ENCODE measurements at places on chromosomes 6 and 20.

DNA sequence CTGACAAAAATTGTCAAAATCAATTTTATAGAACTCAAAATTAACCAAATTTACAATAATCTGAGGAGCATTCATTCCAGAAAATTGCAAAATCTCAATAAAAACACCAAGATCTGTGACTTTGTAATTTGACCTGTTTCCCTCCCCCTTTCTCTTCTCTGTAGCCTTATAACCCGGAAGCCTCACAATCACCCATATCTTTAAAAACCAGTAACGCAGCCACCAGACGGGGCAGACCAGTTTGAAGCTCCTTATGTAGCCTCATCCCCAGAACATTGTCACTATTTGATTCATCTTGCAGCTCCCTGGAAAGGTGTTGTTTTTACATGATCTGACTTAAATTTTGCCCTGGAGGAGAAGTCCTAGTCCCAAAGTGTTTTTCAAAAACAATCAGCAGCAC, 27.5 kb upstream of the TGM6 start:
- DNase-seq = no peak

DNA sequence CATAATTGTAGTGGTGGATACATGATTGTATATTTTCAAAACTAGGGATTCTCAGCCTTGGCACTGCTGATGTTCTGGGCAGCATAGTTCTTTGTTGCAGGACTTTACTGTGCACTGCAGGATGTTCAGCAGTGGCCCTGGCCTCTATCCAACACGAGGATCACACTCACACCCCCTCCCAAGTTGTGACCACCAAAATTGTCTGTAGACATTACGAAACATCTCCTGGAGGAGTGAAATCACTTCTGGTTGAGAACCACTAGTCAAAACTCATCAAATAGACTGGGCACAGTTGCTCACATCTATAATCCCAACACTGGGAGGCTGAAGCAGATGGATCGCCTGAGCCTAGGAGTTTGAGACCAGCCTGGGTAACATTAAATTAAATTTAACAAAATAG, 123.1 kb upstream of the CDYL start:
- DNase-seq = no peak

DNA sequence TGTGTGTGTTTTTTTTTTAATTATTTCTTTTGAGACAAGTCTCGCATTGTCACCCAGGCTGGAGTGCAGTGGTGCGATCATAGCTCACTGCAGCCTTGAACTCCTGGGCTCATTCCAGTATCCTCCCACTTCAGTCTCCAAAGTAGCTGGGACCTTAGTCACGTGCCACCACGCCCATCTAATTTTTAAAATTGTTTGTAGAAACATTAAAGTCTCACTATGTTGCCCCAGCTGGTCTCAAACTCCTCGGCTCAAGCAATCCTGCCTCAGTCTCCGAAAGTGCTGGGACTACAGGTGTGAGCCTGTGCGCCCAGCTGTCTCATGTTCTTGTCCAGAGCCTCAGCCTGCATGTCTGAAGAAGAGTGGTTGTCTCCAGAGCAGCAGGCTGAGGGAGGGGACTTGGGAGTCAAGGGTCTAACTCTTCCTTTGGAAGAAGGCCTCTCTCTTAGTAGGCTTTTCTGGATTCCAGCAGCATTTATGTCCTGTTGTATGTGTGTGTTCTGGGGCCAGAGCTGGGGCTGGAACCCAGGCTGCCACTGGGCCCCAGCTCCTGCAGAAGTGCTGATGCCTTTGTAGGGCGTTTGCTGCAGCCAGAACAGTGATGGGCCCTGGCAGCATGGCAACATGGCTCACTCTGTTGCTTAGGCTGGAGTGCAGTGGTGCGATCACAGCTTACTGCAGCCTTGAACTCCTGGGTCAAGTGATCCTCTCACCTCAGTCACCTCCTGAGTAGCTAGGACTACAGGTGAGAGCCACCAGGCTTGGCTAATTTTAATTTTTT, 5.4 kb downstream of the DNMT3B start:
- no peak for DNase-seq

DNA sequence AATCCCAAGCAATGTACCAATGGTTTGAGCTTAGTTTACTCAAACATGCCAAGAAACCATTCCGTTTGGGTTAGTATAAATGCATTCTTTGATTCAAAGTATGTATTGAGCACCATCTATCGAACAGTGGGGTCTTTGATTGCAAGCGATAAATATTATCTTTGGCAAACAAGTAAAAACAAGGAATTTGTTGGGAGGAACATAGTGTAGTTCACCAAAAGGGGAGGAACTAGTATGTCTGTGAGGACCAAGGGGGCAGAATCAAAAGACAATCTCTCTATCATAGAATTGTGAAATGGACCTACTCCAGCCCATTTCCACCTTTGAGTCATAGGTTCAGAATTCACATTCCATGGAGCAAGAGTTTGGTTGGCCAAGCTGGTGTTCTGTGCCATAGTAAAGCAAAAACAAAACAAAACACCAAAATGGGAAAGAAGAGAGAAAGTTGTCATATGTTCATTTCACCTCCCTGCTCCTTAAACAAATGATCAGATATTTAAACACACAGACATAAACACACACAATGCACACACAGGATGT, 266.0 kb downstream of the TSHZ2 start:
- no peak for DNase-seq

GRCh38 chr6:5481033-5481432, 219.7 kb downstream of the FARS2 start:
- DNase-seq = no peak

GRCh38 chr6:165047952-165048351, 261.5 kb downstream of the C6orf118 start:
- DNase-seq = no peak

- DNase-seq = no peak
Observed at GRCh38 chr6:44262467-44263353, 2.6 kb downstream of the NFKBIE start.

DNA sequence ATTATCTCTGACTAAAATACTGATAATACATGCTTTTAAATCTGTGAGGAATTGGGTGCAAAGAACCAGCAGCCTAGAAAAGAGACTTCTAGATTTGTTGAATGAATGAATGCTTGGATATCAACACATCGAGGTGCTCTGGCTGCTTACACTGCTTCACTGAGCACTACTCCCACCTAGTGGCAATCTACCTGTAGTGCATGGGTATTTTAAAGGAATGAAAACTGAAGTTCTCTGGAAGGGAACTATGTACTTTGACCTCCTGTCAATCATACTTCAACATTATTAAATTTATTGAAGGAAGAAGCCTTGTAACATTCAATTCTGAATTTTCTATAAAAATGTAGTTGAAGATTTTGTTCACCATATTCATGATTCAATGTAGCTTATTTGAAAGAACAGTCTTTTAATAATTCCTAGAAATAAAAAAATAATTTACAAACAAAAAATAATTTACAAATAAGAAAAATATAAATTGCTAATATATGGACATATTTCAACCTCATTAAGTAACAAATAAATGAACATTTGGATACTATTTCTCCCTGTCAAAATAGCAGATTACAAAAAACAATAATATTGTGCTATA, 111.2 kb upstream of the MMS22L start:
- no peak for DNase-seq

DNA sequence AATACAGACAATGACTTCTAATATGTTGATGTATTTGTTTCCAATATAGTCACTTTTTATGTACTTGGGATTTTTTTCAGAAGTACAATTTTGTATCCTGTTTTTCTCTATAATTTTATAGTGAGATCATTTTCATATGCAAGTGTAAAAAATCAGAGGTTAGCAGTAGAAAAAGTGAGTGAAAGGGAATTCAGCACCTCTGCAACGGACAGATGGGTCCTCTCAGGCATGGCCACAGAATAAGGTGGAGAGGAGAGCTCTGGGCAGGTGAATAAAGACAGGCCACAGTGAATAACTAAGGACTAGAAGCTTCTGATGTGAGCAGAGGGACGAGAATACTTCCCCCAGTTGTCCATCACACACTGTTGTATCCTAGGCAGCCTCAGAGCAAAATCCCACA, 210.1 kb upstream of the CNR1 start:
- no peak for DNase-seq

- DNase-seq = no peak
Observed at GRCh38 chr20:3732327-3733118, at the start of gene HSPA12B. Gene HSPA12B (plus strand): TSS chr20:3732685. CDS start chr20:3738675, 5,990 bp downstream.

GRCh38 chr20:56454754-56455153, 13.7 kb upstream of the RTF2 start:
- DNase-seq = no peak

DNA sequence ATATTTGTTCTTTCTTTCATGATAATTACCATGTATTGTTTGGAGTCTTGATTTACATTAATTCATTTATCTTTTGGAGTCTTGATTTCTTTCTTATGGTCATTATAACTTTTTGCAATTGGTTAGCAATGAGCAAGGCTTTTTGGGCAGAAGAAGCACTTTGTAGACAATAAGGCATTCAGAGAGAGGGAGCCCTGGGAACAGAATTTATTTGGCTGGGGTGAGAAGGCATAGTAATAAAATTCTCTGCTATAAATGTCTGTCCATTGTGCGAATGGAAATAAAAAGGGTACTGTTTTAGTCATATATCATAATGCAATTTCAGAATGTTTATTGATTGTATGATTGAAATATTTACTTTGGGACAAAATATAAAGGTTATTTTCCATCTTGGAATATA, 147.0 kb downstream of the SLC35F1 start:
- DNase-seq = no peak

GRCh38 chr6:89364586-89364985, 12.1 kb upstream of the UBE2J1 start:
- no peak for DNase-seq

GRCh38 chr6:73858376-73858775, 162.4 kb downstream of the CD109 start:
- no peak for DNase-seq

- no peak for DNase-seq
Observed at GRCh38 chr6:16057446-16057845, 71.4 kb upstream of the MYLIP start.

GRCh38 chr6:170522565-170523183, 30.4 kb downstream of the PSMB1 start:
- no peak for DNase-seq

DNA sequence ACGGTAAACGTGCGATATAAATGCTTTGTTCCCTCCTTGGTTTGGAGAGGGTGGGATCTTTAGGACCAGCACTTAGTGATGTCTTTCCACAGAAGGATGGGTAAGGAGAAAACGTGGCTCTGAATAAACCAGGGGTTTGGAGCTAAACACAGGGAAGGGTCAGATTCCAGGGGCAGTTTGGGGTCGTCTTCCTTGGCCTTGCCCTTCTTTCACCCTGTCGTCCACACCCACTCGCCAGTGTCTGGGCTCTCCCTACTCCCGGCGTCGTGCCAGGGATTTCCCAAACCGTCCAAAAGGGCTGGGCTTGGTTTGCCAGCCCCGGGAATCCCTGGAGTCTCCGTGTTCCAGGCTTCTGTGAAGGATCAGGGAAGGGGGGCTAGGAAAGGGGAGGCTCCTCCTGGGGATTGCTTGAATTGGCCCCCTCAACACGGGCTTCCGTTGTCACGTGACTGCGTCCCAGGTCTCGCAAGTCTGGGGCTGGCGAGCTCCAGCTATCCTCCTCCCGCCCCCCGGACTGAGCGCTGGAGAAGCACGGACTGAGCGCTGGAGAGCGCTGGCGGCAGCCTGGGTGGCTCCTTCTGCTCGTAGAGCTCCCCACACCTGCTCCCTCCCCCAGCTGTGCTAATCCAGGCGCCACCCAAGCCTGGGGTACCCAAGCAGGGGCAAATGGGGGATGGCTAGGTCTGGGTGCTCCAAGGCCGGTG, 9.4 kb upstream of the ARMC12 start:
- no peak for DNase-seq

DNA sequence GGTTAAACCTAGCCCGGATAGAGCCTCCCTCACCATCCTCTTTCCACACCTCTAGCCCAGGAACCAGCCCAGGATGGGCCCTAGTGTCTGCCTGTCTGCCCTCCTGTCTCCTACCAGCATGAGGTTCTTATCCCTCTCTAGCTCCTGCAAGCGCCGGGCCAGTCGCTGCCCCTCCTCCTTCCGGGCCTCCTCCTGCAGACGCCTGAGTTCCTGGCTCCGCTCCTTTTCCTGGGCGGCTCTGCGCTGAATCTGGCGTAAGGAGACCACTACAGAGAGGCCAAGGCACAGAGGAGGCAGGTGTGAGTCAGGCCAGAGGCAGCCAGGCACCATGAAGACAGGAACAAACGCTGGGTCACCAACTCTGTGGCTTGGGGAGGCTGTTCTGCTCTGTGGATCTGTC, 4.3 kb upstream of the PSORS1C2 start:
- DNase-seq = no peak

- no peak for DNase-seq
Observed at GRCh38 chr6:41965429-41966213, 24.0 kb upstream of the CCND3 start.

DNA sequence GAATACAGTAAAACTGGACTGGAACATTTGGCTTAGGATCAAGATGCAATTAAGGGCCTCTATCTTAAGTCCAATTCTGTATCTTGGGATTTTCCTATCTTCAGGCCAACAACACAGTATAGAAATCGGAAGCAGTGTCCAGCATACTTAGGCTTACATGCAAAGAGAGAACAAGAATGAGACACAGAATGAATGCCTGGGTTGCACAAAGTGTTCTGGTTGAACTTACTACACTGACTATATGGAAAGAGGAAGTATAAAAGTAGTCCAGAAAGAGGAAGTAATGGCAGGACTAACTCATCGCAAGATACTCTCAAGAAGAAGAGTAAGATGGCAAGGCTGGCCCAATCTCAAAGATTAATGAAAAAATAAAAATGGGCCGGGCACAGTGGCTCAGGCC, 87.6 kb downstream of the BTBD9 start:
- no peak for DNase-seq

GRCh38 chr6:125867483-125867942, 76.8 kb downstream of the NCOA7 start:
- DNase-seq = no peak

GRCh38 chr6:170114956-170115855, 175.7 kb downstream of the DLL1 start:
- DNase-seq = no peak

DNA sequence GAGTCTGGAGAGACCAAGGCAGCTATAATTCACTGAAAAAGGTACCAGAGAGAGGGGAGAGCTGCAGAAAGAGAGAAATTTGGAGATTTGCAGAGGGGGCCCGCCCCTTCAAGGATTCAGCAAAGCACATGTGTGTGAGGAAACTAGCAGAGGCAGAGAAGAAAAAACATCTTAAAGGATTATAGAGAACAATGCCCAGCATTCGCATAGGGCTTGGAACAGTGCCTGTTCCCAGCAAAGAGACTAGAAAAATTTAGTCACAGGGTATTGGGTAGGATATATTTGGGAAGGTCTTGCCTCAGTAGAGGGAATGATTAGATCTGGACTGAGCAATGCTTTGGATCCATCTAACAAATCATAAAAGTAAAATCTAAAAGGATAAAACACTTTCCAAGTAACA, 44.0 kb downstream of the SRPK1 start:
- no peak for DNase-seq

GRCh38 chr20:15547119-15547518, 1026.1 kb downstream of the KIF16B start:
- DNase-seq = no peak

GRCh38 chr6:73585566-73586415, 65.0 kb upstream of the EEF1A1 start:
- DNase-seq = no peak

DNA sequence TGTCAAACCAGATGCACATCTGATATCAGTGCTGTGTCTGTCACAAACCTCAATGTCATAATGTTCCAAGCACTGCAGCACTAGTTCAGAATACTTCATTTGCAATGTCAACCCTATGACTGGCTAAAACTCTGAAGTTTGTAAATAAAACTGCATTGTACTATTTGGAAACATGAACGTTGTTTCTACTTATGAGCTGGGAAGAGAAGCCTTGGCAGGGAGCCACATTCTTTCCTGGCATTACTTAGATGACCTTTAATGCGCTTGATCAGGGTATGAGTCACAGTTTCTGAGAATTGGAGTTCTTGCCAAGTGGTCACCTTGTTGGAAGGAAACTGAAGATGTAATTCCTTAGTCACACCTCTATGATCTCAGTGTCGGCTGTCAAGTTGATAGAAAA, 664.8 kb upstream of the MMS22L start:
- DNase-seq = no peak
